ENCODE measurements at places on chromosomes 3 and 15.

DNA sequence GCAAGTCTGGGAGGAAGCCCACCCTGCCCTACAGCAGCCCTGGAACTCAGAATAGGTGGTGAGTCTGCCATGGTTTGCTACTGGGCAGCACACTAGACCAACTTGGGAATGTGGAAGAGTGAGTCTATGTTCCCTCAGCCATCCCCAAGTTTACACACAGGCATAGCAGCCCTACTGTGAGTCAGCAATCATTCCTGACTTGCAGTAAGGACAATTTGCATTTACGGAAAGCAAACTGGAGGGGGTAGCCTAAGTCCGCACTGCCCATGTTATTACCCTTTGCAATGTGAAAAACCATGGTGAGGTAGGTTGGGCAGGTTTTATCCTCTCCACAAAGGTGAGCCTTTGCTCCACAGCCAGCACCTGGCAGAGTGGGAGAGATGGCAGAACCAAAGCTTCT, 4.6 kb downstream of the TCTA start:
- no peak for DNase-seq

GRCh38 chr3:68793759-68794701, 138.3 kb downstream of the TAFA4 start:
- no peak for DNase-seq

GRCh38 chr3:159252274-159252673, 450.4 kb downstream of the MFSD1 start:
- DNase-seq = no peak

DNA sequence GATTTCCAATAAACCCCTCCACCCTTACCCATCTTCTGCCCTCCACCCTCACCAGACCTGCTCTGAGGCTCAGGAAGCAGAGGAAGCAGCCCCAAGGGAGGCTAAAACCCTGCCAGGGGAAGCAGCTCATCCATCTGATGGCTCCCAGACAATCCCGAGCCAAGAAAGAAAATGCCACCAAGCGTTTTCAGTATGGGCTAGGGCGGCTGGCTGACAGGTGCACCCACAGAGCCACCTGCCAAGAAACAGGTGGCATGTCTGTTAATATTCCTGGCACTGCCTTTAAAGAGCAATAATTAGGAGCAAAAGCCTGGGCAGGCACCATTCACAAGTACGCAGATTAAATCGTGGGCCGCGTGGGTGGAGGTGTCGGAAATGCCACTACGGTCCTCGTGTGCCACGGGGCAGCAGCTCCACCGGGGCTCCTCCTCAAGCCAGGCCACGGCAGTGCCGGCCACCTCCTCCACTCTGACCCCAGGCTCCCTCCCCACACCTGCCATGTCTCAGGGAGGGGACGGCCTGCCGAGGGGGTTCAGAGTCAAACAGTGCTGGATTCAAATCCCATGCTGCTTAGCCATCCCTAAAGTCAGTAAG, 23.9 kb upstream of the GRIP2 start:
- no peak for DNase-seq

DNA sequence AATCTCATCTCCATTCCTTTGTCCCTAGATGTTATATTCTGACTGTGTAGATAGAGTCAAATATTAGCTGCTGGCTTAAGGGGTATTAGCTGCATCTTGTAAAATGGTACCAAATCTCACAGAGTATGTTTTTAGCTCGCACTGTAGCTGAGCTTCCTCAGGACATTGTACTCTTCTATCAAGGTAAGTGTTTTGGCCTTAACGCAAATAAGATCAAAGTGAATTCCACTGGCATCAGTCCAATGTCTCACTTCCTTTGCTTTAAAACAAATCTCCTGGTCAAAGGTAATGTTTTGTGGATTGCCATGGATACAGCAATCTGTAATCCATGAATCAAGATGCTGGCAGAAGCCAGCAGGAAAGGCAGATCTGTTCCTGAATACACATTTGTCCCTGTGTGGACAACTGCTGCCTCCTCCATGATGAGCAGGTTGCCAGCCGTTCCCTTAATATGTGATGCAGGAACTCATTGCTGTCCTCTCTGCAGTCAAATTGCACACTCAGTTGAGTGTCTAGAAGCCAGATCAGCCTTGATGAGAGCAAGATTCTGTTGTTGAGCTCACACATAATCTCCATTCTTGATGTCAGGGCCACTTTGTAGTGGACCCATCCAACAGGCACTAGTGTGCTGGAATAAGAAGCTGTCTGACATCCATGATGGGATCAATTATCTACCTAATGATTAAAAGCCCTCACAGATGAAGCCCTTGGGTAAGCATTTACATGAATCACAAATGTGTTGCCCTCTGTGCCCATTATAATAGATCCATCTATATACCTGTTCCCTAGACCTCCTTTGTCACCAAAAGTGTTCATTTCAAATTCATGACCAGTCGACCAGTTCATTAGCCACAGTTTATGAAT, 96.6 kb upstream of the AGTR1 start:
- no peak for DNase-seq

DNA sequence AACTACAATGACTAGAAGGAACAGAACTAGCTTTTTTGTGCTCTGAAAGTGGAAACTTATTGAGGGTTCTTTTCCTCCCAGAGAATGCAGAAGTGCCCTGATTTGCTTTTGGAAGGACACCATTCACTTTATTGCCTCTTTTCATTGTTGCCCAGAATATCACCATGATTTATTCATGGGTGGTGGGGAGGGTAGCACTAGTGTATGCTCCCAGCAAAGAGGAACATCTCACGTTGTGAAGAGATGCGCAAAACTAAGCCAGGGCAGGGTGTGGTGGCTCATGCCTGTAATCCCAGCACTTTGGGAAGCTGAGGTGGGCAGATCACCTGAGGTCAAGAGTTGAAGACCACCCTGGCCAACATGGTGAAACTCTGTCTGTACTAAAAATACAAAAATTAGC, 31.4 kb downstream of the FLNB start:
- DNase-seq = no peak

GRCh38 chr3:114831861-114832260, 315.2 kb downstream of the ZBTB20 start:
- DNase-seq = no peak

GRCh38 chr3:169759256-169759655, 5.6 kb downstream of the TERC start:
- no peak for DNase-seq

GRCh38 chr3:195214381-195214780, 56.6 kb downstream of the XXYLT1 start:
- no peak for DNase-seq

- no peak for DNase-seq
Measured at GRCh38 chr3:168808596-168808995, 712.9 kb upstream of the GOLIM4 start.

DNA sequence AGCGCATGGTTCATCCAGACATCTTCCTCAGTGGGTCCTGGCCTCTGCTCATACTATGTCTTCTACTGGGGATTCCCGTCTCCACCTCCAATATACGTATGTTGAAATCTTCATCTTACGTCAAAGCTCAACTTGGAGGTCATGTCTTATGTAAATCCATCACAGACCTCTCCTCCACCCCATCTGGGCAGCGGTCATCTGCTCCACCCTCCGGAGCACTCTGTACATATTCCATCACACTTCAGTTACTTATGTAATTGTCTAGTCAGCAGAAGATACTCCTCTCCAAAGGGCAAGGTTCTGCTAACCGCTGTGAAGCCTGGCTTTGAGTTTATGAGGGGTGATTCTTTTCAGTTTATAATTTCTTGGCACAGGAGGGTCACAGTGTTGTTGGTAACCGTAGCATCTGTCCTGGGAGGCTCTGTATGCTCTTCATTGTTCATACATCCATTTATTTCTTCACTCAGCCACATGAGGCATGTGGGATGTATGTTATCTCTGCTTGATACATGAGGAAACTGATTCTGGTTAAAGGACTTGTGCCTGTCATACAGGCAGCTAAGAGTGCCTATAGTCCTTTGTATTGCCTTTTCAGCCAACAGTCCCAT, 22.1 kb downstream of the MAP2K1 start:
- no peak for DNase-seq

DNA sequence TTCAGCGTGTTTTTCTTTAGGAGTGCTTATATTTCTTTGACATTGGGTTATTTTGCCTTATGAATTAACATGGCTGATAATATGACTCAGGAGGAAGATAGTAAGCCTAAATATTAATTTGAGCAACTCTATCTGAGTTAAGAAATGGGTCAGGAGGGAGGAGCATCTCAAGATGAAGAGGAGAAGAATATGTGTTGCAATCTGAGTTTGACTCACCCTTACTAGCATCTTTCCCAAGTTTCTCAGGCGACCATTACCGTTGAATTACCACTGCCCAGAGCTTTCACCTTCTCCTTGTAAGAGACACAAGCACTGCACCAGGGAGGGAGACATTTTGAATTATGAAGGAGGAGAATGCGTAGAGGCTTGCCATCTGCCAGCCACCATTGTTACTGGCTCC, 138.3 kb upstream of the MYRIP start:
- DNase-seq = no peak

DNA sequence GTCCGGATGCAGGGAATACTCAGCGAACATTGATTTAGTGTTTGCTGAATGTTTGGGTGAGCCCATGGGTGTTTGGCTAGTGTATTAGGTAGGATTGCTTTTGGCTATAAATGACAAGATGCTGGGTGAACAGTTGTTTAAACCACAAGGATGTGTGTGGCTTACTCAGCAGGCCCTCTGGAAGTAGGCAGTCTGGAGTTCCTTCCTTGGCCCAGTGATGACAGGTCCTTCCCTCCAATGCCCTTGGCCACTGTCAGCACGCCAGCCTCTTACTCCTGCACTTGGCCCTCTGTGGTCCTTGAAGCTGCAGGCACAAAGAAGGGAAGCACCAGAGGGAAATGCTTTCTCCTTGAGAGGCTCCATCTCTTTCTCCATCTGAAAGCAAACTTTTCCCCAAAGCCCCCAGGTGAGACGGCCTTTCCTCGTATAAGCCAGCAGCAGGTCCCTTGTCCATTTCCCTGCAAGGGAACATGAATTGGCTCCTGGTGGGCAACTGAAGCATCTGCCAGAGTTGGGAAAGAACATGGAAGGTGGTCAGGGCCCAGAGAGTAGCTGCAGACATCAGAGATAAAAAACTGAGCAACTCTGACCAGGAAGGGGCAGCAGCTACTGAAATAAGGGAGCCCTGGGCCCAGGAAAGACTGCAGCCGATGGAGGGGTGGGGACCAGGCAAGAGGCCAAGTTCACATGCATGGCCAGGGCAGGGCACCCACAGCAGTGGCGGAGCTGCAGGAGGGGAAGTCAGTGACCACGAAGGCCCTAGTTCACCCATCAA, 105.0 kb downstream of the TPRA1 start:
- DNase-seq = no peak

GRCh38 chr3:149459491-149460059, 14.9 kb upstream of the TM4SF4 start:
- DNase-seq = no peak

- DNase-seq = no peak
Measured at GRCh38 chr3:184366619-184367289, 5.2 kb downstream of the POLR2H start.

DNA sequence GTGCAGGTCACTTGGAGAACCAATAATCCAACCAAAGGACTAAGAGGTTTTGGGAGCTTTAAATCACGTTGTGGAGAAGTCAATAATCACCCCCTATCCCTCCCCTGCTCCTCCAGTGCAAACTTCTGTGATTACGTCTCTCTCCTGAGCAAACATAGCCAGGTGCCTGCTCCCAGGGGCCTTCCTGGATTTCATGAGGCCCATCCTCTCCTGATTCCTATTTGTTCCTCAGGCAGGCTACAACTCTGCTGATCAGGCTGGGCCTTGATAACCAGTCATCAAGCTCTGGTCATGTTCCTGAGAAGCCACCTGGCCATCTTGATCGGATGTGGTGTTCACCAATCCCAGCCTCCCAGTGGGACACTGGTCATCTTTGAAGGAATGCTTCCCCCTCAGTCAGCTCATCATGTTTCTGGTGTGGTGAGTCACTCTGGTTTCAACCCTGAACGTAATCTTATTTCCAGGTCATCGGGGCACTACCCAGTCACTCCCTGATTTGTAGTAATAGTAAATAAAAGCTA, 2.9 kb upstream of the ZNF710 start:
- DNase-seq = no peak

GRCh38 chr3:55013145-55013925, 85.5 kb upstream of the LRTM1 start:
- DNase-seq = no peak

- no peak for DNase-seq
Measured at GRCh38 chr3:68515237-68515636, 417.1 kb downstream of the TAFA4 start.

- no peak for DNase-seq
Measured at GRCh38 chr3:178672275-178672674, 136.0 kb downstream of the KCNMB2 start.

GRCh38 chr3:140571836-140572235, 106.0 kb upstream of the TRIM42 start:
- DNase-seq = no peak

- DNase-seq = no peak
Measured at GRCh38 chr15:26294059-26294689, 431.0 kb upstream of the ATP10A start.

DNA sequence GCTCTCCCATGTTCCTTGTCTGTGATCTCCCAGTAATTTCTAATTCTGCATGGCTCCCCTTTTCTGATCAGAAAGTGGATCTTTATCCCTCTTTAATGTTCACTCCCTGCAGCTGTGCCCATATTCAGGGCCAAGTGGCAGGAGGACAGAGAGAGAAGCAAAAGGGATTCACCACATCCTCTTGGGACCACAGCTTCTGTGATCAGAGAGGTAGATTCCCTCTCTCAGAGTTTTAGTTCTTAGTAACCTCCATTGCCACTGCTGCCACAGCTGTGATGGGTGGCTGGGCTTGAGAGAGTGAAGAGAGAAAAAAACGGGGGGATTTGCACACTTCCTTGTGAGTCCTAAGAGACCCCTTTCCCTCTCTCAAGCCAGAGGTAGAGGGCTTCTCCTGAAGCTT, 49.2 kb downstream of the GLCE start:
- DNase-seq = no peak

GRCh38 chr3:112984485-112984884, 6.3 kb upstream of the GTPBP8 start:
- DNase-seq = no peak

DNA sequence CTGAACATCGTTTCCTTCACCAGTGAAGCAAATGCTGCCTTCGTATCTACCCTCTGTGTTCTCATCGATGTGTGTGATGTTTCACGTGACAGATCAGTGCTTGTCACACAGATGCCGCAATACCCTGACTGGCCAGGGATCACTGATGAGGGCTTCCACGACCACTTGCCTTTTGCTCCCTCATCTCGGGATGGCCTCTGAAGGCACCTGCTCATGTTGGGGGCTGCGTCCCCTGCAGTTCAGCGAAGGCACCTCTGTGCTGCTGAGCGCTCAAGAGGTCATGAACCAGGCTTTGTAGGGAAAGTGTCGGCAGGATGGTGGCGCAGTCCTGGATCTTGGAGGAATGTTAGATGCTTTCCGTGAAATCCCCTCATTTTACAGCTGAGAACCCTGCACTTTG, 79.2 kb upstream of the KLF13 start:
- DNase-seq = no peak

- DNase-seq = no peak
Measured at GRCh38 chr15:97875513-97876280, 84.8 kb upstream of the ARRDC4 start.

DNA sequence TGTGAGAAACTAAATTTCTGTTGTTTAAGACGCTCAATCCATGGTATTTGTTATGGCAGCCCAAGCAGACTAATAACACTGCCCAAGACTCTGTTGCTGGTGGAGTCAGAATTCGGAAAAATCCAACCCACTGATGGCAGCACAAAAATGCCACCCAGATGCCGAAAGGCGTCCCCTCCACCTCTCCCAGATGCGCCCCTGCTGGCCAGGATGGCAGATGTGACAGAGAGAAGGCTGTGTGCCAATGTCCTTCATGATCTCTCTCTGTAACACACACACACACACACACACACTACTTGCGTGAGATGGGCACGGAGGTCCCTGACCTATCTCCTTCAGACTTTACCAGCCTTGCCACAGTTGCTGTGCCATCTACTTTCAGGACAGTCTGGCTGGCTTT, 10.9 kb upstream of the LYSMD4 start:
- DNase-seq = no peak
